Anterior cingulate cortex (tissue), 58 donors: ENCODE measurements at places on chromosomes 13 and 19.

- DNase-seq, result no peak
Observed at GRCh38 chr13:97566907-97567306, 132.9 kb downstream of the RAP2A start.

- DNase-seq, result no peak
Observed at GRCh38 chr19:21581646-21582240, 76.3 kb downstream of the ZNF429 start.

DNA sequence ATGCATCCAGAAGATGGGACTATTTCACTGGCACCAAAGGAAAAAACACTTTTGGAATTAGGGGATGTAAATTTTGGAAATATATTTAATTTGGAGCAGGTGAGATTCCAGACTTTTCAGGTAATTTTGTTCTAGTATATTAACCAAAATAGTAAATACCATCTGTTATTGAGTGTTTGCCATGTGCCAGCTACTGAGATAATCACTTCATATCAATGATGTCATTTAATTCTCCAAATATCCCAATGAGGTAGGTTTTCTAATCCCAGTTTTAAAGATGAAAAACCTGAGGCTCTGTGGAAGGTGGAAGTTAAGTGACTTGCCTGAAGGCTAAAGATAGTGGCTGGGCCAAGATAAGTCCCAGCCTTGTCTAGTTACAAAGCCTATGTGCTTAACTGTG, 95.2 kb downstream of the TDRD3 start:
- DNase-seq, result no peak

- no peak for DNase-seq
Observed at GRCh38 chr13:35165205-35165604, 223.1 kb downstream of the NBEA start.

- peak; percentile 30 for DNase-seq
Observed at GRCh38 chr19:53037101-53038097, 7.1 kb upstream of the ERVV-2 start.

- no peak for DNase-seq
Observed at GRCh38 chr19:17659996-17660395, 28.2 kb downstream of the UNC13A start.

GRCh38 chr19:3821857-3822364, 35.7 kb upstream of the MATK start:
- DNase-seq, result peak; percentile 16

- DNase-seq, result no peak
Observed at GRCh38 chr13:44703371-44703770, 127.2 kb upstream of the TSC22D1 start.

DNA sequence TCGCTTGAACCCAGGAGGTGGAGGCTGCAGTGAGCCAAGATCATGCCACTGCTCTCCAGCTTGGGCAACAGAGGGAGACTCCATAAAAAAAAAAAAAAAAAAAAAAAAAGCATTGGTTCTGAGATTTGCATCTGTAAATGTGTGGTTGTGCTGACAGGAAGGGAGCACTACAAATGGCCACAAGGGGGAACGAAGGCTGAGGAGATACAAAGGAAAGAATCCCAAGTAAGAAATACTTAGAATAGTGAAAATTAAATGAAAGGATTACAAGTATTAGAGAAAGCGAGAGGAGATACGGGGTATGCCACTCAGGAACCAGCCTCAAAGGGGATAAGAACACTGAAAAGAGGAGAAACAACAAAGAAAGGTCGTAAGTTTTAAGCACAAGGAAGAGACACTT, 284.9 kb downstream of the KLF12 start:
- no peak for DNase-seq

- DNase-seq, result no peak
Observed at GRCh38 chr13:101453784-101454201, 1.3 kb downstream of the ITGBL1 start.

GRCh38 chr19:42247640-42248199, 5.3 kb upstream of the GSK3A start:
- DNase-seq, result no peak

- no peak for DNase-seq
Observed at GRCh38 chr13:48154671-48155070, 59.8 kb upstream of the MED4 start.

DNA sequence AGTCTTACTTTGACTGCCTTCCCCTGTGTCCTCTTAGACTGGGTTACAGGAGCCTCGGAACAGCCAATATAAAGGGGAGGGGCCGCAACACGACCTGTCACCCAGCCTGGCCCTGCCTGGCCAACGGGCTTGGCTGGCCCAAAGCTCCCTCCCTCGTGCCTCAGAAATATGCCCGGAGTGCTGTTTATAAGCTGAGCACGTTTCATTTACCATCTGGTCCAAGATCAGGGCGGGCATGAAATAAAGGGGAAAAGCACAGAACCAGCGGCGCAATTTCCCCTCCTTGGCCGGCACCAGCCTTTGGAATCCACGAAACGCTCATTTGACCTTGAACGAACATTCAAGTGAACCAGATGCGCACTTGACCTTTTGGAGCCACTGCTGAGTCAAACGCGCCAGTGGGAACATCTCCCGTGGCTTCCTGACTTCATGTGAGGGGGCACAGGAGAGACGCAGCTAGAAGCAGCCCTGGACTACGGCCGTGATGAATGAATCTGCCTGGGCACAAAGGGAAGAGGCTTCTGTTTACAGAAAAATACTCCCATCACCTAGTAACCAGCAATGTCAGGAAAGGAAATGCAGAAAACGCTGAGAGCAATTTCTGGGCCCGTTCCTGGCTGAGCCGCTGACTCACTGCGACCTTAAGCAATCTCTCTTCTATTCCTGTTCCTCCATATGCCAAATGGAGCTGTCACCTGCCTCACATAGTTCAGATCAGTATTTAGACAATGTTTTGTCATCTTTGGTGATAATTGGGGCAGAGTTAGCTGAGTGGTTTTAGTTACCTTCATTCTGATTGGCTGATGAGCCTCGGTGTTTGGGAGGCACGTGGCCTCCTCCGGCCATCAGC, 53.3 kb downstream of the RFX2 start:
- peak; percentile 27 for DNase-seq

DNA sequence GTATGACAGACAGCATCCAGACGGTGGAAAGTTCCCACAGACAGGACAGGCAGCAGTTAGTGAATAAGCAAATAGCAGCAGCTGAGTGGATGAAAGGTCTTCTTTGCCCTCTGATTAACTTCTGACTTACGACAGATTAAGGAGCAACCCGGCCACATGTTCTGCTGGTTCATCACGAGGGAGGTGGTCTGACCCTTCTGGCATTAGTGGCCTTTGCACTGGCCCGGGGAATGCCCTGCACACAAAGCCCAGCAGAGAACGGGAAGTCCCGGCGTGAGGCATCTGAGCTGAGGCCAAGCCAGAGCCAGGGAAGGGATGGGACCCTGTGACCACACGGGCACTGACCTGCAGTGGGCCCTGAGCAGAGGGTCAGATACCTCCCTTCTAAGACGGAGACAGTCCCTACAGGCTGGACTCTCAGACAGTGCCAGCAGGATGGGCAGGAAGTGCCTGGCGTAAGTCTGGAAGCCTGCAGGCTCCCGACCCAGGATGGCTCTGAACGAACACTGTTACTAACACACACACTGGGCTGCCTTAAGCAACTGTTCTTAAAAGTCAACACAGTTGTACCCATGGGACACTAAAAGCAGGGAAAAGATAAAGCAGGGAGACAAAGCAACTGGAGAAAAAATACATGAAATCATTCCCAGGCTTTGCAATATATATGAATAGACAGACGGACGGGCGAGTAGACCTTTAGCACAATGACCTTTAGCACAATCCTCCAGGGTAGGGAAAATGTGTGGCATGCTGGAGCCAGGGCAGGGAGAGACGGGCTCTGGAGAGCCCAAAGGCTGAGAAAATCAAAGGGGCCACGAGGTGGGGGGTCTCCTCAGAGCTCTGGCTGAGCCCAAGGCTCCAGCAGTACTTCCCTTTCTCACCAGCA, 6.3 kb downstream of the C19orf12 start:
- no peak for DNase-seq

DNA sequence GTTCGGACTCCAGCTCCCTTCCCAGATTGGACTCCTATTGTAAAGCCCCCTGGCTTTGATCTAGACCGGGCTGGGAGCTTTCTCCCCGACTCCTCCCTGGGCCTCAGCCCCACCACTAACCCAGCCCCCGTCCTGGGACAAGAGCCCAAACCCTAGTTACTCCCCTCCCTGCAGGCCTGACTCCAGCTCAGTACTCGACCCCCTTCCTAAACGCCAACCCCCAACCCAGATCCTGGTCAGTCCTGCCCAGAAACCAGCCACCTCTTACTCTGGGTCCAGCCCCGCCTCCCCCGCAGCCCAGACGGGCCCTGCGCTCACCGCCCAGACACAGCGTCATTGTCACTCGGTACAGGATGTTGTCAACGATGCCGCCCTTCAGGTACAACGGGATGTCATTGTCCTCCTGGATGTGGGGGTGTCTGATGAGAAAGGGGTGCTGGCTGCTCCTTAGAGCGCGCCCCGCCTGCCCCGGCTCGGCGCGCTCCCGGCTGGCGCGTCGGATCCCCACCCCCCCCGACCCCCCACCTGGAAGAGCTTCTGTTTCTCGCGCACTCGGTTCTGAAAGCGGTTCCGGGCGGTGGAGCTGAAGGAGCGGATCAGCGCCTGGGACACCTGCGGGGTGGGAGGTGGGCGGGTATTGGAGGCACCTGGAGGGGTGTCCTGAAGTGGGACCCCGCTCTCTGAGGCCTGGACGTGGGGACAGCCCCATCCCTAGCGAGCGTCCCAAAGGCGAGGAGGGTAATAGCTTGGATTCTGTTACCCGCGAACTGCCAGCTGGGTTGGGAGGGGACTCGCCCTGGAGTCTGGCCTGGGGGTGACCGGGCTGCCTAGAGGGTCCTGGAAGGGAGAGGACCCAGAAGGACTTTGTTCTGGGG, 866 bp downstream of the COX7A1 start:
- no peak for DNase-seq

- DNase-seq, result no peak
Observed at GRCh38 chr19:48826606-48827020, 9.7 kb downstream of the HSD17B14 start.

GRCh38 chr13:27592865-27593264, 27.5 kb downstream of the LNX2 start:
- no peak for DNase-seq

DNA sequence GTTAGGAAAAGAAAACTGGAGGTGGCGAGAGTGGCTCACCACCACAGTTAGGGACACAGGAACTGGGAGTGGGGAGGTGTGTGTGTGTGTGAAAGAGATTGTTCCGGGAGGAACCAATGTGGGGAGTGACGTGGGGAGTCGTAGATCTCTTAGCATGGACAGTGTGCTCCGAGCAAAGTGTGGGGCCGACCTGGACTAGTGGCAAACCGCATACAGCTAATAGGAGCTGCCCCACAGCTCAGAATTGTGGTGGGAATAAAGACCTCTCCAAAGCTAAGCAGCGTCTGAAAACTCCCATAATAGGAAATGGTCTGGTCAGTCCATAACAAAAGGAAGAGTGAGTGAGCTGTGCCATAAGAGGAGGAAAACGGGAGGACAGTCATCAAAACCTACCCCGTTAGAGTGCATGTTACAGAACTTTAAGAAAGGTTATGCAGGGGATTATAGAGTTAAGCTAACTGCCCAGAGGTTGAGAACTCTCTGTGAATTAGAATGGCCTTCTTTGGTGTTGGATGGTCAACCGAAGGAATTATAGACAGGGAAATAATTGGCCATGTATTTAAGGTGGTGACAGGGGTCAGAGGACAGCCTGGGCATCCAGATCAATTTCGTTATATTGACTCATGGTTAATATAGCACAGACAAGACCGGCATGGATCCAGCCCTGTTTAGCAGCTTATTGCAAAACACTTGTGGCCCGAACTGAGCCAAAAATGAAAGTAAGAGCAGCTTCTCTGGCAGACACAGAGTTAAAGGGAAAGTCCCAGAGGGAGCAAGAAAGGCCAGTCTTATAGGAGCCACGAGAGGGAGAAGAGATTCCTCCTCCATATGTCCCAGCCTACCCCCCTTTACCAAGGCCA, 8.9 kb upstream of the SLC15A1 start:
- no peak for DNase-seq

DNA sequence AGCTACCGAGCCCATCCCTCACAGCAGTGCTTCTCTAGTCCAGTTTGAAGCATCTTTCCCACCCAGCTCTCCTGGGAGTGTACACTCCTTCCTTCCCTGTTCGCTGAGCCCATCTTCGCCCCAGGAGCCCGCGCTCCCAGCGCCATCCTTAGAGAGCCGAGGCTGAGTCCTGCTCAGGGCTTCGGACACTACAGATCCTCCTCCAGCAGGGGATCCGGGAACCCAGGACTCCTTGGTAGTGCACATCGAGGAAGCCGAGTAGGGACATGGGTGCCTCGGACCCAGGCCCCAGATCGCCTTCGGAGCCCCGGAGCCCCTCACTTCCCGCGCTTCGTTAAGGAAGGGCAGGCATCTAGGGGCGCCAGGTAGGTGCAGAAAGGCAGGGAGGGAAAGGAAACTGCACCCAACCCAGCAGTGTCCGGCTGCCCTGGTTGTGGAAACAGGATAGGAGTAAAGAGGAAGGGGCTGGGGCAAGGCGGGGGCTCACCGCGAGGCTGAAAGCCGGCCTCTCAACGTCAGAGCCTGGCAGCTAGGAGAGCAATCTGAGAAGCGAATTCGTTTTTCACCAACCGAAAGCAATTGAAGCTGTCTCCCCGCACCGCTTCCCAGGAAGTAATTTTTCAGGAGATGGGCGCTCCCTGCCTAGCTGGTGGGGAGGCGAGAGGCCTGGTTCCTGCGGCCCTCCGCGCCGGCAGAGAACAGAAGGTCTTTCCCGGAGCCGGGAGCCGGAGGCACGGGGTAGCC, 1.0 kb downstream of the PDX1 start:
- no peak for DNase-seq

DNA sequence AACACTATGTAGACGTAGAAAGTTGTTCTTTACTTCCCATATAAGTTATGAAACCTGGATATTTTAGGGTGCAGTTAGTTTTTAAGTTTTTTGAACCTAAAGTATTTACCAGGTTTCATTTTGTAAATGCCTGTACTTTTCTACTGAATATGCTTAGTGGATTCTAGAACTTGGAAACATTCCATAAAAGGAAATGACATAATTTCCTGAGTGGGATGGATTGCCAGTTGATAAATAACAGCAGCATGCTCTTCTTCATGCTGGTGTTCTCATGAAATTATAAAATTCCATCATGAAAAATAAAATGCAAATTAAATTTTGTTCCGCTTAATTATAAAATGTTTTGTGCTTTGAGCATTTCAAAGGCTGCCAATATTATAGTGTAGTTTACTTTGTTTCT, 362.2 kb upstream of the PCDH20 start:
- no peak for DNase-seq

DNA sequence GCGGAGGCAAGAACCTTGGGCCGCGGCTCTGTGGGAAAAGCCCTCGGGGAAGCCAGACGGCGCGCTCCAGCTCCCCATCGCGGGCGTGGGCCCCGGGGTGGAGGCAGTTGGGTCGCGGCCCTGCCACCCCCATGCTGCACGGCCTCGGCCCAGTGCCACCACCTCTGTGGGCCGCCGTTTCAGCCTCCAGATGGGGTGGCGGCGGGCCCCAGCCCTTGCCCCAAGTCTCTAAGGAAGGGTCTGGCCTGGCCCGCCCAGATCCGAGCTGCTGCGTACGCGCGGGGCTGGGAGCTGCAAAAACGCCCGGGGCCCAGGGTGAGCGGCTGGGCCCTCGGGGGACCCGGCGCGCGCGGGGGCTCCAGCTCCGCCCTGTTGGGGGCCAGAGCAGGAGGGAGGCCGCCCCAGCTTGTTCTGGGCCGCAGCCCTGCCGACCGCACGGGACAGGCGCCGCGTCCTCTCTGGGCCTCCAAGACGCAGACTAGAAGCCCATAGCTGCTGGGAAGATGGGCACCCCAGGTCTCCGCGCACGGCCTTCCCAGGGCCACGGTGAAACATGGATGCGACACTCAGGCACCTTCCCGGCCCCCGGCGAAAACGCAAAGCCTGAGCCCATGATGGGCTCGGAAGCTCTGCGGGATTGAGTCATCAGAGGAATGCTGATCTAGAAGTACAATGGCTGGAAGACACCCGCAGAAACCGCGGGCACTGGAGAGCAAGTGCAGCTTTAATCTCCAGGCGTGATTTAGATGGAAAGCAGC, 110.1 kb downstream of the KCTD15 start:
- no peak for DNase-seq
